ENCODE measurements at places on chromosomes 12 and 14. TPM values are rescaled to one million over a fixed set of nuclear protein-coding genes. Genes with fewer than 3 reads are reported as not detected.

DNA sequence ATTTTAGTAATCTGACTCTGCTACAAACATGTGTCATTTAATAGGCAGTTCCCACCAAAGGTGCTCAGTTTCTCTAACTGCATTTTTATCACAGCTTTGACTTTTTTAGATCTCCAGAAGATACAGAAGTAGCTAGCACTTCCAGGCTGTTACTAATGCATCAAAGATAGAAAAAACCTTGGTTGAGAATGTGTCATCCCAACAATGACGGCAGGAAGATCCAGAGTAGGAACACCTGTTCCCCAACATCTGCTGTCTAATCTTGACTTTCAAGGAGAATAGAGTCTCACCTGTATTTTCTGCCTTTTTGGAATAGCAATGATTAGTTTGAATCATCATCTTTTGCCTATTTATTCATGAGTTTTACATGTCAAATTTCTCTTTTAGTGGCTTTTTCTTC is 45.0 kb downstream of the ARMH4 start:
- peaks cover 5% of the 10 kb centered on the region for H3K27me3 ChIP-seq
- no peak for DNase-seq
- H3K4me3 ChIP-seq: no peak overlapping the region
- H3K27ac ChIP-seq: no peak overlapping the region

- no peak for DNase-seq
- H3K27me3 ChIP-seq: no peaks in the 10 kb centered on the region
- no peaks in the 10 kb centered on the region for H3K36me3 ChIP-seq
- H3K27ac ChIP-seq: no peak overlapping the region
- H3K4me1 ChIP-seq: no peaks in the 10 kb centered on the region
Observed at GRCh38 chr14:66601932-66602578, 94.1 kb downstream of the GPHN start.

Gene TGM1
- total RNA-seq: 4.0 TPM

Gene CLEC6A
- not detected for total RNA-seq

GRCh38 chr12:24463375-24463774 is 485.5 kb downstream of the BCAT1 start:
- H3K4me3 ChIP-seq: no peak overlapping the region
- no peaks in the 10 kb centered on the region for H3K4me1 ChIP-seq
- H3K36me3 ChIP-seq: no peaks in the 10 kb centered on the region
- DNase-seq: no peak
- H3K27ac ChIP-seq: no peak overlapping the region

Gene INF2
- total RNA-seq: 74.3 TPM

DNA sequence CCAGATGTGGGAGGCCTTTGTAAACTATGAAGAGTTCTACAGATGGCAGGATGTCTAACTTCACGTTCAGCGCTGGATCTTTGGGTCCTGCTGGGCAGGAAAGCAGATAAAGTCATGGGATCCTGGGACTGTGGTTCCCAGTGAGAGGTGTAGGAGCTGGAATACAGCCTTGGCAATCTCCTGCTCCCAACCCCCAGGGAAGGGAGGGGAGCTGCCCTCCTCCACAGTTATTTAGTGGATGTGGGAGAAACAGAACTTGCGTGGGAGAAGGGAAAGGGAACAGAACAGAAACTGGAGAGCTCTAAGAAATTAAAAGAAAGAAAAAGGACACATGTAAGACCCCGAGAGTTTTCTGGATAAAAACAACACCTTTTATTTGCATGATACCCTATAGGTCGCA is 37.0 kb downstream of the NUAK1 start:
- no peak overlapping the region for H3K27ac ChIP-seq
- H3K27me3 ChIP-seq: peaks cover 3% of the 10 kb centered on the region
- no peak overlapping the region for H3K4me3 ChIP-seq
- no peaks in the 10 kb centered on the region for H3K36me3 ChIP-seq
